ENCODE measurements at places on chromosomes 7 and 10.

DNA sequence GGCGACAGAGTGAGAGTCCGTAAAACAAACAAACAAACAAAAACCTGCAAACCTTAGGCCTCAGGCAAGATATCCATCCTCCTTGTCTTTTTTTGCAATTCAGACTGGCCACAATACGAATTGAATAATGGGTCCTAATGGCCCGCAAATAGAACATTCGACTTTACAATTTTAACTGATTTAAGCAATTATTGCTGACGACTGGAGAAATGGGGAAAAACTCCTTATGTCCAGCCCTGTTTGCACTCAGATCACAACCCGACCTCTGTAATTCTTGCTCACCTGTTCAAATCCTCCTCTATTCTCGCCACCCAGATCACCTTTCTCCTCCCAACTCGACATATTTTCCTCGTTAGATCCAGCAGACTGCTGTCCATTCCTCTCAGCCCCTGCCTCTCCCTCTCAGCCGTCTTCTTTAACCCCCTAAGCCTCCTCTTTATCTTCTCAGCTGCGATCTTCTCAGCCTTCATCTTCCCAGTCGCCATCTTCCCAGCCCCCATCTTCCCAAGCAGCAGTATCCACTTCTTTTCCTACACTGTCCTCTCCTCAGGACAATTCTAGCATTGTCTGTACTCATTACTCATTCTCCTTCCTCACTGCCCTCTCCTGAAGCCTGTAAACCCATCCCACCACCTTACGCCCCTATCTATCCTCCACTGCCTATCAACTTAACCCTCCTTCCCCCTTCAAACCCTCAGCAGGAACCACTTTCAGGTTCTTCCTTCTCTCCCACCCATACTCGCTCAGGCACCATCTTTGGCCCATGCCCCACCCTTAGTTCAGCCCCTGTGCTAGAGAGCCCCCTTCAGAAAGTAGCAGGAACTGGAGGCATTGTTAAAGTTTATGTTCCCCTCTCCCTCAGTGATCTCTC lies 61.8 kb downstream of the LRRC17 start:
- no peak for DNase-seq

DNA sequence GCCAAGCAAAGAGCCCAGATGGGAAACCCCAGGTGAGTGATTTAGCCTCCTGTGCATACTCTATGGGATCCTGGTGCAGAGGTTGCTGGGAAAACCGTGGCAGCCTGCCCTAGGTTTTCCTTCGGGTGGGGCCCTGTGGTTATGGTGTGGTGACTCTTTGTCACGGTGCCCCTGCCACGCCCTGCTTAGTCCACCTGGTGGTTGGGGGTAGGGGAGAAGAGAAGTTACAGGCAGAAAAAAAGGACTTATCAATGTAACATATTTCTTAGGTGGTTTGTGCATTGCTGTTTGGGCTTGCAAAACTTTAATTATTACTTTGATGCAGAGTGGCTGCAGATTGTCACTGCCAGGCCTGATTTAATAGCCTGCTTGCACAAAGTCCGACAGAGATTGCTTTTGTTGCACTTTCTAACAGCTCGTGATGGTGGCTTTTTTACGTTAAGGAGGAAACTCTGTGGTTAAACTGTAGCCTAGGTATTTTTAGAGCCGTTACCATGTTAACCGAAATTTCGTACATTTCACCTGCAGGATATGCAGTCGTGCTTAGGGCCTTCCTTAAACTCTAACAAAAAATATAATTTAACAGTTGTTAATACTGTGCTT lies 197.4 kb downstream of the RNLS start:
- peak; percentile 34 for DNase-seq

DNA sequence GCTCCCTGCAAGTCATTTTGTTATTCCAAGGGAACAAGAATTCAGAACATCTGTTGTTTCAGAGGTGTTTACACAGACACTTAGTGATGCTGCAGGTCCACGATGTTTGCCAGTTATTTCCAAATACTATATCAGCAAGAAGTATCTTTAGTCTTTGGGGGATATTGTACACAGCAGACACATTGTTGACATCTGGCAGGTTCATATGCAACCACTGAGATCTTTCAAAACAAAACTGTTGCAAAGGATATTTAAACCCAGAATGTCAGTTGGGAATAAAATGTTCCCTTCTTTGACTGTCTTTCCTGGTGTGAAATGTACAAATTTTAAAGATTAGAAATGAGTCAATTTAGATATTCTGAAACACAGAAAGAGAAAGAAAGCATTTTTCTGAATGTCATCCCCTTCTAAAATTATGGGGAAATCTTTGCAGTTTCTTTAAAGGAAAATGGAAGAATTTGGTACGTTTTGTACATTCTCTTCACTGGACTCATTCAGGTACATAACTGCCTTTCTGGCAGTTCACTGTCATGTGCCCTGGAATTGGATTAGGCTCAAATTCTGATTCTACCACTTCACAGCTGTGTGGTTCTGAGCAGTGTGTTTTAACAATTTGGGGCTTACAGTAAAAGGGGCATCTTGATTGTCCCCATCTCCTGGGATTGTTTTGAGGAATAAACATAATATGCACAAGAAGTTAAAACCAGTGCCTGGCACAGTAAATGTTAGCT lies 40.3 kb upstream of the CELF2 start:
- no peak for DNase-seq

DNA sequence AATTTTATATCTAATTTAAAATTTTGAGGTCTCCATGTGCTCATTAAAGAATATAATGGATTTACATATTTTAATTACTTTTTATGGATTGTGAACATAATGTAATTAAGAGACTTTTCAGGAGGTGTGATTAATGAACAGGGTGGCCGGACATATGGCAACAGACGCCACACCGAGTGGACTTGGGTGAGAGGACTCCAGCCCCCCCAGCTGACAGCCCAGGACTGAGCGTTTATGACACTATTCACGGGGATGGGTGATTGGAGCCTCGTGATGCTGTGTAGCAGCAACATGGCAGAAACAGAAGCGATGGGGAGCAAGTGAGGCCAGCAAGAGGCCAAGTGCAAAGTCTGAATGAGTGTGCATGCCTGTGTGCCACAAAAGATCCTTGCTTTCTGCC lies 1176.9 kb downstream of the TYW1 start:
- no peak for DNase-seq

- no peak for DNase-seq
These were observed 129.2 kb downstream of the BAMBI start for GRCh38 chr10:28806488-28806941.

DNA sequence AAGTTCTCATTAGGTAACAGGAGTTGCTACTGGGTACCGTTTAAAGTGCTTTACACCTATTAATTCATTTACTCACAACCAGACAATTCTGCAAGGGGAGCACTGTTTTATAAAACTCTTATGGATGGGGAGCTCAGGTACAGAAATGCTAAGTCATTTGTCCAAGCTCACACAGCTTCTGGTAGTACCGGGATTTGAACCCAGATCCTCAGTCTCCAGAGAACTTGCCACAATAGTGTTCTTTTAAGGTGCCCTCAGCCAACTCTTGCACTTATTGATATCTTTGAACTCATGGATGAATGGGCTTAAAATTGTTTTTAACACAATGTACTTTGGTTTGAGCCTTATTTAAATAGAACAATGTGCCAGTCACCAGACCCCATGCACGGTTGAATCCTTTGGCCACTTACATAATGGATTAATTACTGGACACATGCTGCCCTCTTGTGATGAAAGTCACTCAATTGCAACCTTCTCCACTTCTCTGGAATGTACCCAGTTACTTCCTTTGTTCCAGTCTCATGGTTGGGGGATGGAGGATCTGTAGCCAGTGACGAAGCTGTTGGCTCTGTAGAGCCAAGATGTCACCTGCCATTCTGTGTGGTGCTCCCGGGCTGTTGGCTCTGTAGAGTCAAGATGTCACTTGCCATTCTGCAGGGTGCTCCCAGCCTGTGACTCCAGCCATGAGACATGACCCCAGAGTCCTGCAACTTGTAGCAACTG lies 65.6 kb downstream of the NOD1 start:
- DNase-seq = no peak

GRCh38 chr7:43758822-43759683 lies 573 bp downstream of the BLVRA start:
- peak; percentile 42 for DNase-seq
